Chondrocyte (in vitro differentiated cells): ENCODE measurements at places on chromosomes 1 and 21. TPM values are rescaled to one million over a fixed set of nuclear protein-coding genes. Genes with fewer than 3 reads are reported as not detected.

The S100A7 gene
- total RNA-seq, result not detected in 3 replicates

GRCh38 chr1:39940253-39940652 is 14.7 kb upstream of the MFSD2A start:
- H3K4me3 ChIP-seq, result no peak overlapping the region
- H3K36me3 ChIP-seq, result peaks cover 2% of the 10 kb centered on the region
- H3K27me3 ChIP-seq, result peaks cover 9% of the 10 kb centered on the region
- no peaks in the 10 kb centered on the region for H3K4me1 ChIP-seq
- no peak overlapping the region for H3K27ac ChIP-seq
- DNase-seq, result no peak

DNA sequence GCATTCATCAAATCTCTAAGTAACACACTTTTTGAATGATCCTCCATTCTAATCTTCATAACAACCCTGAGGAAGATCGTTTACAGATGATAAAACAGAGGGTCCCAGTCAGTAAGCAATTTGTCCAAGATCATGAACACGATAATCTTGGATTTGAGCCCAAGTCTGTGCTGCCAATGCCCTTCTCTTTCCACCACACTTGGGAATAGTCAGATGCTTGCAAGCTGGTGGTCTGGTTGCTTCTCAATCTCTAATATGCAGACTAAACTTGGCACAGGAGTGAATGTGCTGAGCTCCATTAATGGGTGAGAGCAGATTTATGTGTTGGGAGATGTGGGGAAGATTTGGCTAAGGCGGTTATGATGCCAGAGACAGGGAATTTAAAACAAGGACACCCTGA is 430.6 kb upstream of the DAB1 start:
- no peak overlapping the region for H3K27ac ChIP-seq
- H3K4me3 ChIP-seq, result no peak overlapping the region
- no peaks in the 10 kb centered on the region for H3K27me3 ChIP-seq
- no peak for DNase-seq
- H3K36me3 ChIP-seq, result no peaks in the 10 kb centered on the region

DNA sequence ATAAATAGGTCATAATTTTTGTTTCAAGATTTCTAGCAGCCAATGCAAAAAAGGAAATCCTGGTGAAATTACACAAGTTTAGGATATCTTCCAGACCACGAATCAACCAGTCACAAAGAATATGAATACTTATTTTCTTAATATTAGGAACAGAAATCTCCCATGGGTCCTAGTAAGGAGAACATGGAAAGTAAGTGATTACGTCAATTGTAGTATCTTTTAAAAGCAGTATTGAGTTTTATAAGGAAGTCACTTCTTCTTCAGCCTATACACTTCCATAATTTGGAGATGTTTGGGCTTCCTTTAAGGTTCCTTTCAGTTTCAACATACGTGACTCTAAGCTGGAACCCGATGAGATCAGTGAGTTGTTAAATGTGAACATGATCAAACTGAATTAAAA is 534.5 kb downstream of the USP25 start:
- no peak for DNase-seq
- no peaks in the 10 kb centered on the region for H3K27me3 ChIP-seq
- H3K27ac ChIP-seq, result peak overlapping the region; percentile 32
- no peak overlapping the region for H3K4me3 ChIP-seq

GRCh38 chr1:200980452-200980772 is 43.1 kb downstream of the KIF21B start:
- H3K4me1 ChIP-seq, result no peaks in the 10 kb centered on the region
- no peaks in the 10 kb centered on the region for H3K27me3 ChIP-seq
- peaks cover 8% of the 10 kb centered on the region for H3K36me3 ChIP-seq
- no peak for DNase-seq
- H3K27ac ChIP-seq, result no peak overlapping the region
